ENCODE measurements at places on chromosomes 5 and 9. TPM values are rescaled to one million over a fixed set of nuclear protein-coding genes. Genes with fewer than 3 reads are reported as not detected.

DNA sequence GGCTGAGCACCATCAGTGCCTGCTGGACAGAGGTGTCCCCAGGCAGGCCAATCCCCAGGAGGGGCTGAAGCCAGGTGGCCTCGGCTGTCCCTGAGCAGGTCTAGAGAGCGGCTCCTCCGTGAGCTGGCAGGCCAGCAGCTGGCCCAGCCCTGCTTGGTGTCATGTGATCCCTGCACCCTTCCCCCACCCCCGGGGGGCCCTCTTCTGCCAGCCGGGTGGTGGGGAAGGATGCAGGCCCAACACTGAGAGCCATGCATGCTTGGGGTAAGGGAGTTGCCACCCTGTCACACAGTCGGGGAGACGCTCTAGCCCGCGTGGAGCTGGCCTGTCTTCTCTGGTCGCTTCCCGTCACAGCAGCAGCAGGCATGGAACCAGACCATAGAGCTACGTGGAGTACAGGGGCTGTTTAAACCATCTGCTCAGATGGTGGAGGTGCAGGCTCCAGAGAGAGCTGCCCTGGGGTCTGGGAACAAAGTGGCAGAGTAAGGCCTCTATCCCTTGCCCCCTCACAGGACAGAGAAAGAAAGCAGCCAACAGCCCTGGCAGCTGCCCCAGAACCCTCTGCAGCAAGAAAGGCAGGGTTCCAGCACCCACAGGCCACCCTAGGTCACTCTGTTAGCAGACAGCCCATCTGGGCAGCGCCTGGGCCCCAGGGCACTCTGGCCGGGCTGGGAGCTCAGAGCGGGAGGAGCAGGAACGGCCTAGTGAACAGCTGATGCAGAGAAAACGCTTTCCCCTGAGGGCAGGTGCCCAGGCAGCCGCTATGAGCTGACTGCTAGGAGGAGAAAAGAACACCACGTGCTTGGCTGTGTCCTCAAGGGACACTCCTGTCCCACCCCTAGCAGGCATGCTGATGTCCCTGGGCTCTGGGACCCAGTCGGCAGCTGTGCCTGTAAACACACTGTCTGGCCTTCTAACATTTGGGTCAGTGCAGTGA lies 6.8 kb downstream of the RALGDS start:
- DNase-seq: no peak

DNA sequence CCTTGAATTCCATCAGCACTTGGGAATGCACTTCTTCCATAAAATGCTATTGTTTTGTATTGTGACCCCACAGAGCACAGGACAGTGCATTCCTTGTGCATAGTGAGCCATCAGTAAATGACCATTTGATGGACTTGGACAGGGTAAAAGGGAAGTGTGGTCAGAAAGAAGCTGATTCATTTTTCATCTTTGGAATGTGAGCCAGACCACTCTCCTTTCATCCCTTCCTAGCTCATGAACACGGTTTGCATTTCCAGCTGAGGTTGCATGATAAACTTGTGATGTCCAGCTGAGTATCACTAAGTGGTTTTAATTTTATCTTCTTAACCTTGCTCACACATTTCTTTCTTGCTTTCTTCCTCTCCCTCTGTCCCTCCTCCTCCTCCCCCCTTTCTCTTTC lies 101.3 kb downstream of the NUDT12 start:
- no peak for DNase-seq

- no peak for DNase-seq
These were observed 74.4 kb downstream of the SLC28A3 start for GRCh38 chr9:84266087-84266561.

DNA sequence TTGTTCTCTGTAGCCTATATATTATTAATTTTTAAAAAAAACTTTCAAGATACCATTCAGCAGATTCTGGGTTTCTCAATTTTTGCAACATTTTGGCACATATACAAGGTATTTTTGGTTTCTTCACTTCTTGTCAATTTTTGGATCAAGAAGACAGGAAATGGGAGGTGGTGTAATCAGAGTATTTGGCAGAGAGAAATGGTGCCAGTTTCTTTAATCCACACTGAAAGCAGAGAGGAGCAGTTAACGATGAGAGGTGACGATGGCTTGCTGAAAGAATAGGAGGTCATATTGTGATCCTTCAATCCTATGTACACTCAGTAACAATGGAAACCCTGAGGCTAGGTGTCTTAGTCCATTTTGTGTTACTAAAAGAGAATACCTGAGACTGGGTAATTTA lies 16.4 kb downstream of the NNT start:
- DNase-seq: no peak

GRCh38 chr5:73957397-73958001 lies 331.5 kb downstream of the ARHGEF28 start:
- no peak for DNase-seq

- no peak for DNase-seq
These were observed 75.4 kb upstream of the TNFAIP8 start for GRCh38 chr5:119280380-119280779.

- DNase-seq: no peak
These were observed 48.9 kb downstream of the PFDN1 start for GRCh38 chr5:140253985-140254384.

DNA sequence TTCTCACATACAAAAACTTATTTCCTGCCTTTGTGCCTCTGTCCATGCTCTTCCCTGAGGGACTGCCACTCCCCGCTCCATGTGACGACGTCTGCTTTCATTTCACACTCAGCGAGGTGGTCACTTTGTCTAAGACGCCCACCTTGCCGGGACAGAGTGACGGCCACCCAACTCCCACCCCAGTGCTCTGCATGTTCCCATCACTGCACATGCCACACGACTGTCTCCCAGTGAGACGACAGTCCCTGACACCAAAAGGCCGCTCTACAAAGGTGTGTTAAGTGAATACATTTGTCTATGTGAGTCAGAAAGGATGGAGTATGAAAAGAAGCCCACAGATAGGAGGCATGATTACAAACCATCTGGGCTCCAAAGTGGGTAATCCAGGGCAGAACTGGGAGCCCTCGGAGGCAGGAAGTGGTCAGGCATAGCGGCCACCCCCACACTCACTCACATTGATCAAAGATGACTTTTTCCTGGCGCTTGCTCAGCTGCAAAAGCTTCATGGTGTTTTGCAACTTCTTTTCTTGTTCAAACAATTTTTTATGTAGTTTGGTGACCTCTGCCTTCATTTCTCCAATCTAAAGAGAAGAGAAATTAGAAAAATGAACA lies 185.8 kb downstream of the CDK5RAP2 start:
- no peak for DNase-seq

DNA sequence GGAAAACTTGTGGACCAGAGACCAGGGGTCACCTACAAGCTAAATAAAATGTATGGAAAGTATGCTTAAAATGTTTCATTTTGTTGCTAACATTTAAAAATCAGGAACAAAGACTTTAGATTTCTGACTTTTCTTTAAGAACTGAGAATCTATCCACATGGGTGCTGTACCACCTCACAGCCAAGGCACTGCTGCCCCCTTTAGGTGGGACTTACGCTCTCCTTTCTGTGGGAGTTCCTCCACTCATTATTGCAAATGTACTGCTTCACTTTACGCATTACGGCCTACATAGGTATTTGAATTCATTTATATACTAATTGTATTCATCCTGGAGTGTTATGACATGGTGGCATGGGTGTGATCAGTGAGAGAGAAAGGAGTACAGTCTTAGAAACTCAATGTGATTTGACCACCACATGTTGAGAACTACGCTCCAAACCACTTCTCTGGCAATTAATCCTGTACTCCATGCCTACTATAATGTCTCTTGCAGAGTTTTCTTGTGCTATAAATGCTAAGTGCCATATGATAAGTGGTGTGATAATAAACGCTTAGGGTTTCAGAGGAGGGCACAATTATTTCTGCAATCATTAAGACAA lies 24.7 kb upstream of the CETN3 start:
- no peak for DNase-seq

DNA sequence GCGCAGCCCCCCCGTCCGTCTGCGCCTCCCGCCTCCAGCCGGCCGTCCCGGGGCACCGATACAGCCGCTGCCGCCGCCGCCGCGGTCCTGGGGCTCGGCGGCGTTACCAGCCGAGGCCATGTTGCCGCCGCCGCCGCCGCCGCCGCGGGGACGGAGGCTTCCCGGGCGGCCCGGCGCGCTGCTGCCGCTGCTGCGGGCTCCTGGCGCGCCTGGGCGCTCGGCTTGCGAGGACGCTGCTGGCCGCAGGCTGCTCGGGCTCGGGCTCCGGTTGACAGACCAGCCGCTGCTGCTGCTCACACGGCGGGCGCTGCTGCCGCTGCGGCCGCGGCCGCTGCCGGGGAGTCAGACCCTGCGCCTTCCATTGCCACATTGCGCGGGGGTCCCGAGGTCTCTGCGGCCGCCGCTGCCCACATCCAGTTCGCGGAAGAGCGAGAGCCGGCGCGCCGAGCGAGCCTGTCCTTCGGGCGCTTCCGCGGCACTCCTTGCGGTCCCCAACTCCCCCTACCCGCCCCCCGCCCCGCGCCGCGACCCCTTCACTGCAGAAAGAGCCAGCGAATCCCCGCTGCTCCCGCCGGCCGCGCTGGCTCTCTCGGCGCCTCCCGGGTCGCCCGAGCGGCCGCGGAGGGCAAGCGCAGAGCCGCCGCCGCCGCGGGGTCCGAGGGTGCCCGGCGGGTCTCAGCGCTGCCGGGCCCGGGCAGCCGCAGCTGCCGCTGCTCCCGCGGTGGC lies 8.4 kb downstream of the PTCH1 start:
- no peak for DNase-seq

DNA sequence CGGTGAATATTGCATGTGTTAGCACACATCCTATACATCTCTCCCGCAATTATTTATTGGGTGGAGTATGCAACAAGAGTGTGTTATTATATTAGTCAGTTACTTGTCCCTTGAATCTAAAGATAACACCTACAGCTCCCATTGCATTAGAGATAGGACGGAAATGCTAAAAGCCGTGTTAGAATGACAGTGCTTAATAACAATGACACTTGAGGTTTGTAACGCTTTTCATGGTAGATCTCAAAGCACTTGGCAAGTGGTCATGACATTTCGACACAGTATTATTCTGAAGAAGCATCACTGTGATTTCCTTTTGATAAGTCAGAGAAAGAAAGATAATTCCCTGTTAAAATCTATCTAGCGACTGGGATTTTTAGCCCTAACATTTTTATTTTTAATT lies 33.4 kb upstream of the TRIO start:
- no peak for DNase-seq

GRCh38 chr5:150590979-150591695 lies 49.3 kb upstream of the SYNPO start:
- DNase-seq: no peak

DNA sequence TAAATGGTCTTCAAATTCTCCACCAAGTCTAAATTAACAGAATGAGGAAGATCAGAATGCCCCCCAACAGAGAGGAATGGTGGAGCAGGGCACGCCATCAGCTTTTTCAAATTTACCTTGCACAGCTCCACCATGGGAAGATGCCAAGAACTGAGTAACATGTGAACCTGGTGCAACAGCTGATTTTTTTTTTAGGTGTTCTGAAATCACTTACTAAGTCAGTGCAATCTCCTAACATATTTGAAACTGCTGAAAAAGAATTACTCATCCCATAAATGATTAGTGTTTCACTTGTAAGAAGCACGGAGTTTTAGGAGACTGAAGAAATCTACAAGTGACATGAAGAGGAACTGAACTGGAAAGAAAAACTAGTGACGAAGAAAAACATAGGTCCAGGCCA lies 5.1 kb downstream of the TMEM245 start:
- no peak for DNase-seq

DNA sequence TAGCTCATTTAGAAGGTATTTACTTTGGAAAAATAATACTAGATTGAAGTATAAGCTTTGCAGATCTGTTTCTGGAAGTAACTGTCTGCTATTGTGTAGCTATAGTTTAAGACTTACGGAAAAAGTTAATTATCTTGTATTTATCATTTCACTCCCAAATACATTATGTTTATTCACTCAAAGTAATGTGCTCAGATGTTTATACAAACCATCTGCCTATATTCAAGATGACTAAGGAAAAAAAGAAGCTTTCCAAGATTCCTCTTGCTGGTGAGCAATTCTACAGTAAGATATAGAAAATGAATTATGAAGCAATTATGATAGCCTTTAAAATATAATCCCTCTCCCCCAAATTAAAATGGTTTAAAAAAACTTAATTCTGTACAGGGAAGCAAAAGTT lies 137.9 kb downstream of the KIAA0825 start:
- no peak for DNase-seq

The PRDM9 gene
- total RNA-seq: not detected

The OMD gene
- total RNA-seq: 12.8 TPM

The PLAC8L1 gene
- not detected for total RNA-seq

The DNAI1 gene
- 3.2 TPM for total RNA-seq

The EPB41L4B gene
- 16.0 TPM for total RNA-seq

The FOXI1 gene
- not detected for total RNA-seq

The GPSM1 gene
- total RNA-seq: 8.6 TPM
